Breast epithelium (tissue), 4 donors: ENCODE measurements at places on chromosomes 7 and 10. TPM values are rescaled to one million over a fixed set of nuclear protein-coding genes. Genes with fewer than 3 reads are reported as not detected.

DNA sequence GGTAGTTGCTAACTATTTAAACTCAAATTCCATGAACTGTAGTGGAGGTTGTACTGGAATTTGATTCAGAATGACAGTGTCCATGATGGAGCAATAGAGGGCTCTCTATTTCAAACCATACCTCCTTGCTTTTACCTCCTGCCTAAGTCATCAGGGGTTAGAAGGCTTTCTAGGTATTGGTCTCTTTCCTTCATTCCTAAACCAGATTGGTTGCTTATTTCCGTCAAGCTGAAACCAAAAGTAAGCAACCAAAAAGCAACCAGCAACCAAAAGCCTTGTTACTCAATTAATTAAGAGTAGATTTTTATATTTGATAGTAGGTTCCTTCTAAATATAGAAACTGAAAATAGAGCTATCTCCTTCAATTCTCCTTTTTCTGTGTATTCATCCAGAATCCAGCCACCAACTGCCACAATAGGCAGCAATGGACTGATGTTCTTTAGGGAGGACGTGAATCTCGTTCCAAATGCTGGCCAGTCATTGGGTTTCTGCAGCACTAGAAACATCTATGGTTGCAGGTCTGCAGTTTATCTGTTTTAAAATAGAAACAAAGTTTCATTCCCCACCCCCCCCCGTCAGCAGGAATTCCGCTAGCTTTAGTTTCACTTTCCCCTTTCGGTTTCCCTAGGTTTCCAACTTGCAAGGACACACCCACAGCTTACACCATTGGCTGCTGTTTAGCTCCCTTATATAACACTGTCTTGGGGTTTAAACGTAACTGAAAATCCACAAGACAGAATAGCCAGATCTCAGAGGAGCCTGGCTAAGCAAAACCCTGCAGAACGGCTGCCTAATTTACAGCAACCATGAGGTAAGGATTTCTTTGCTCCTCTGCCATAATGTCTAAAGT lies at the start of gene IFIT1:
TSS of gene IFIT1 (plus strand) at position 717 of the 850 bp plus-strand sequence. CDS start at position 807, 90 bp downstream.
- DNase-seq = peak; percentile 38
- no peaks in the 10 kb centered on the region for H3K36me3 ChIP-seq
- H3K27me3 ChIP-seq = no peaks in the 10 kb centered on the region
- H3K27ac ChIP-seq = peak within 1 kb of the TSS; percentile 85

YKT6 gene
- 57.0 TPM for total RNA-seq

PIK3AP1 gene
- total RNA-seq = 26.9 TPM

DNA sequence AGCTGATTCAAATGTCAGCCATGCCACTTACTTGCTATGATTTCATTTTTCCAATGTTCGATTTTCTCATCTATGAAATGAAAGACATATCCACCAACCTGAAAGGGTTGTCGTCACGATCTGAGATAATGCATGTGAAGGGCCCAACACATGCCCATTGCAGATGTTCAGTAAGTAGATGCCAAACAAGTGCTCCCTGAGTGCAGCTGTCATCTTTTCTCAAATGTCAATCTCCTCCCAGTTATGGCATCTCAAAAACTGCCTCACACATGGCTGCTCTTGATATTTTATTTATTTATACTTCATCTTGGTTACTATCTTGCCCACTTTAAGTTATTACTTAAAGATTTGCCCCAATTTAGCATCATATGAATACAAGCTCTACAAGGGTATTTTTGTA lies 16.8 kb downstream of the CPEB3 start:
- H3K27ac ChIP-seq = no peak overlapping the region
- H3K36me3 ChIP-seq = no peaks in the 10 kb centered on the region
- H3K4me3 ChIP-seq = no peak overlapping the region

GRCh38 chr10:107771066-107771465 lies 606.6 kb upstream of the SORCS1 start:
- no peaks in the 10 kb centered on the region for H3K4me1 ChIP-seq
- H3K27me3 ChIP-seq = no peaks in the 10 kb centered on the region
- no peak overlapping the region for H3K4me3 ChIP-seq
- DNase-seq = no peak
- H3K27ac ChIP-seq = no peak overlapping the region
- no peaks in the 10 kb centered on the region for H3K36me3 ChIP-seq

DNA sequence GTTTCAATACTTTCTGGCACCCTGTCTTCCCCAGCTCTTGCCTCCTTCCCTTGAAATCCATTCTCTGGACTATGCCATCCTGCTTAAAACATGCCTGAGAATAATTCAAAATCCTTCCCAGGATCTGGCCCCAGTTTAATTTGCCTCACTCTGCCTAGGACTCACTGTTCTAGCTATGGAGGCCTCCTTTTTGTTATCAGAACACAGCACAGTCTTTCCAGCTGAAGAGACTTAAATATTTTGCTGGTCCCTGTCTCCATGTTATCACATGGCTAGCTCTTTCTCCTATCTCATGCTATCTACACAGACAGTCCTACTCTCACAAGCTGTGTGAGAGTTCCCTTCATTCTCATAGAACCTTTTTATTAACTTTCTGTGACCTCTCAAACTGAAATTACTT lies 194.8 kb downstream of the RNLS start:
- H3K36me3 ChIP-seq = no peaks in the 10 kb centered on the region
- DNase-seq = no peak
- peaks cover 7% of the 10 kb centered on the region for H3K4me1 ChIP-seq
- no peak overlapping the region for H3K27ac ChIP-seq
- no peak overlapping the region for H3K4me3 ChIP-seq

- DNase-seq = no peak
- no peaks in the 10 kb centered on the region for H3K27me3 ChIP-seq
- H3K4me1 ChIP-seq = no peaks in the 10 kb centered on the region
- no peak overlapping the region for H3K4me3 ChIP-seq
- H3K36me3 ChIP-seq = no peaks in the 10 kb centered on the region
Measured at GRCh38 chr7:52669031-52669430, 366.4 kb upstream of the POM121L12 start.
